ENCODE measurements at places on chromosomes 6 and 20.

DNA sequence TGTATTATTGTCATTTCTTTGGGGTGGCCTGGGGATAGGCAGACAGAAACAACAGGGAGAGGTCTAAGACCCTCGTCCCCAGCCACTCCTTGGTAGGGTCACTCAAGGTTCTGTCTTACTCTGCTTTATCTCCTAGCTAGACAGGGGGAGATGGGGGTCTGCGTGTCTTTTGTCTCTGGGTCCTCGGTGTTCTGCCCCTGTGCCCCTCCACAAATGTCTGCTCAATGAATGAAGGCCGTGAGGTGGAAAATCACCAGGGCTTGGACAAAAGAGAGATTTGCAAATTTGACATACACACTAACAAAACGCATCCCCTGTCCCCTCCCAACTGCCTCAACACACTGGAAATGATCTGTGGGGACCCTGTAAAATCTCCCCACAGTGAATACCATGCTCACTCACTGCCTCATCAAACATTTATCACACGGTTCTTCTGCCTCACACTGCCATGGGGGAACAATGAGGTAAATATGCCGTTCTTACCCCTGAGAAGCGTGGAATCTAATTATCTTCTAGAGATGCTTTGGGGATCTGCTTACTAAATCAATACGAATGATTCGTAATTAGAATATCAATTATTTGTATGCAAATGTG lies 13.2 kb upstream of the VAPB start:
- no peak for DNase-seq

DNA sequence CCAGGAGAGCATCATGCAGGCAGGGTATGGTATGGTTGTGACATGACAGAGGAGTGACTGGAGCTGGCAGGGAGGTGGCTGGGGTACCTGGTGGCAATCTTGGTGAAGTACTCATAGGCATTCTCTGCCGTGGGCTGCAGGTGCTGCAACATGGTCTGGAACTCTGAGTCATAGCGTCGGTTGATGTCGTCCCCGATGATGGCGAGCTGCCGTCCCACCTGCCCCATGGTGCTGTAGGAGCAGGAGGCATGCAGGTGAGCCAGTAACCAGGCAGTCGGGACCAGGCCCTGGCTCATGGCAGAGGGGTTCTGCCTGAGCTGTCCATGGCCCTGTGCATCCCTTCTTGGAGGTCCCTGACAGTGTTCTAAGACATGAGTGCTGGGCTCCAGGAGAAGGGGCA lies 4.9 kb downstream of the BAK1 start:
- DNase-seq = no peak

DNA sequence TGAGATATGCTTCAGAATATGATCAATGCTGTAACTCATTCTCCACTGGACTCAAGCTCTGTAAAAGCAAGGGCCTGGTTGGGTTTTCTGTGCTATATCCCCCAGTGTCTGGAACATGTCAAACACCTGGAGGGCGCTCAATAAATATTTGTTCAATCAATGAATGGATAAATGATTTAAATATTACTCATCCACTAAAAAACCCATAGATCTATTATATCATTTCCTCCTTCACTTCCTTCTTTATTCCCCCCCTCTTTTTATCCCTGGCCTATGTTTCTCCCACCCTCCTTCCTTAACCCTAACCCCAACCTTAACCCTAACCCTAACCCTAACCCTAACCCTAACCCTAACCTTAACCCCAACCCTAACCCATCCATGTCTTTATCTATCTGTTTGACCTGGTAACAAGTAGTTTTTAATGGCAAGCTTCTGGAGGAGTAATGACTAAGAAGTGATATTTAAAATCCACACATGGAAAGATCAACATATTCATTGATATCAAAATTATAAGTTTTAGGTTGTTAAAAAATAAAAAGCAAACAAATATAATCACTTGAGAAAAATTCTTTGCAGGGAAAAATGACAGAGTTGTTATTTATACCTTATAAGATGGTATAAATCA lies 103.8 kb upstream of the GLP1R start:
- no peak for DNase-seq

GRCh38 chr6:70073637-70074036 lies 207.3 kb downstream of the COL19A1 start:
- DNase-seq = no peak

DNA sequence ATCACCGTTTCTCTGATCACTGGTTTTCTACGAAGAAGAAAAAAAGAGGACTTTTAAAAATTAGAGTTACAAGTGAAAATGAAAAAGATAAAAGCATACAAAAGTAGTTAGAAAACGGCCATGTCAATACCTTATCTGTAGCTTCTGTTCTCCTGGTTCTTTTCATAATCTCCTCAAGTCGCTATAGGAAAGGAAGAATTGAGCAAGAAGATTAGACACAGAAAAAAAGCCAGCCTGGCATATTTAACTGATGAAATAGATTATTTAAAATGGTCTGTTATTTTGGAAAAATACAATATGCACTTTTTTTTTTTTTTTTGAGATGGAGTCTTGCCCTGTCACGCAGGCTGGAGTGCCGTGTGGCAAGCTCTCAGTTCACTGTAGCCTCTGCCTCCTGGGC lies 70.2 kb upstream of the BCLAF1 start:
- no peak for DNase-seq

- no peak for DNase-seq
These were observed 145.4 kb downstream of the TTLL2 start for GRCh38 chr6:167470101-167470835.

GRCh38 chr20:5780846-5781217 lies 30.6 kb downstream of the SHLD1 start:
- DNase-seq = no peak

DNA sequence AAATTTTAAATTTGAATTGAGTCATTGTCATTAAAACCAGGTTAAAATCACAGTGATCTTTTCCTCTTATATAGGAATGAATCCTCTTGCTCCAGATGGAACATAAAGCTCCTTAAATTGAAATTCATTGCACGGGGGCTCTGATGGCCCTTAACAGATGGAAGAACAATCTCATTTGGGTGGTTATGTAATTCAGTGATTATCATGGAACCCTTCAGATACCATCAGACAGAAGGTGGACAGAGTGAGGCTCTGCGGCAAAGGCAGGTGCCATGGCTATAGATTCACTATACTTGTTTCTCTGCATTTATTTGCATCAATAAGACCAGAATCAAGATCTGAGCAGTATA lies 17.8 kb upstream of the RNF182 start:
- DNase-seq = no peak

GRCh38 chr6:118188561-118188960 lies 281.5 kb downstream of the SLC35F1 start:
- DNase-seq = no peak

DNA sequence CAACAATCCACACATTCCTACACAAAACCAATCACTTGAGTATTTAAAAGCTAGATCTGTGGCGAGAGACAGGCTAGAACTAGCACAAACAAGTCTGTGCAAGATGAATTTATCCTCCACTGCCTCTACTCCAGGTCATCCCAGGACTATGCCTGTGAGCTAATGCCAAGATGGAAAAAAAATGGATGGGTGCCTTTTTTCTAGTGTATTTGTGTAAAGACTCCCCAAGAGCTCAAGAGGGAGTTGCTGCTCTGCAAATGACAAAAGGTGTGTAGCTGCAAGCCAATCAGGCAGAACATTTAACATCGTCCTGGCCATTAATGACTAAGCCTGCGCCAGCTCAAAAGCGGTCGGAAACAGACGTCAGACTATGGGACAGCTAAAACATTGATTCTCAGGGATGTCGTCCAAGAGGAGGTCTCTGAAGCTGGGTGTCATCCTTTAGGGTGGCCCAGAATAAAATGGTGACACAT lies 21.9 kb downstream of the ATXN1 start:
- no peak for DNase-seq

- DNase-seq = no peak
These were observed 79.4 kb downstream of the DLL1 start for GRCh38 chr6:170211404-170212025.

DNA sequence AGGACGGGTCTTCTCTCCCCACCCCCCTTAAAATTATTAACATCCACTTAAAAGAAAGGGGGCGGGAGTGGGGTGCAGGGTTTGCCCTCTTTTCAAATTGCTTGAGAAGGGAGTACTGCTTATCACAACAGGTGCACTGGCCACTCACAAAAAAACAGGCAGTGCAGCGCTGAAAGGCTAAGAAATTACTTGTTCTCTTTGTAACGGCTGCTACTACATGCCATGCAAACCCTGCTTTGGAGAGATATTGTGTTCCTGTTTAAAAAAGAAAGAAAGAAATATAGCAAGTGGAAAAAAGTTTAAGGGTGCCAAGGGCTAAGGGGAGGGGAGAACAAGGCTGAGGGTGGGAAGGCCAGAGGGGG lies 312.7 kb upstream of the JARID2 start:
- no peak for DNase-seq

DNA sequence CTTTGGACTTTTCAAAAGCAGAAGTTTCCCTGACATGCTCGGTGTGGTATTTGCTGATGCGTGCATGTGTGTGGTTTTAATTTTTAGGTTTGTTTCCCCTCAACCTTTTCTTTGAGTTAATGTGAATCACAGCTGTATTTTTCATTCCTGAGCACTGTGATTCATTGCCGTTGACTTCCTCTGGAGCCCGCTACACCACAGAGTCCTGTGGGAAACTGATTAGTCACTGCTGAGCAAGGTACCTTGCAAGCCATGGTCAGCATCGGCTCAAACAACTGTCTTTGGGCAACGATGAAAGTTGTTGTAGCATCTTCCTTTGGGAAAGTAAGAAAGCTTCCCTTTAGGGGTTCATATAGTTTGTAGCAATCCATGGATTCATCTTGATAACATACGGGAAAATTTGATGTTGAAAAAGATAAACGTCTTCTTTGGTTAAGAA lies 57.5 kb downstream of the RIN2 start:
- DNase-seq = peak; percentile 85

GRCh38 chr6:12379181-12379580 lies 89.0 kb downstream of the EDN1 start:
- DNase-seq = no peak

DNA sequence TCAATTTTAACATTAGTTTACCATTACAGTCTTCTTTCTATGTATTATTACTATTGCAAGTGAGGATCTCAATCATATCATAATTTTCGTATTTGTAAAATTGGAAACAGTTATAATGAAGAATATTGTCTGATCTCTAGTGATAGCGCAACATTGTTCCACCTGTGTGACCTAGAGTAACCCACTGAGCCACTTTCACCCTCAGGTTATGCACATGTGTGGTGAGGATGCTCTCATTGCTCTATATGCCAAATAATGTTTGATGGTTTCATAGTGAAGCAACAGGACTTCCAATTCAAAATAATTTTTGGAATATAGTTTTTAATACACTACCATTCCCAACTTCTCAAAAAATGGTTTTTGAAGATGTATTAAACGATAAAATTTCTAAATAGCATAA lies 603.1 kb upstream of the MAN1A1 start:
- DNase-seq = no peak

- peak; percentile 86 for DNase-seq
These were observed 28.0 kb upstream of the ZNF217 start for GRCh38 chr20:53621482-53622246.

GRCh38 chr6:93789532-93789931 lies 370.2 kb upstream of the EPHA7 start:
- no peak for DNase-seq

DNA sequence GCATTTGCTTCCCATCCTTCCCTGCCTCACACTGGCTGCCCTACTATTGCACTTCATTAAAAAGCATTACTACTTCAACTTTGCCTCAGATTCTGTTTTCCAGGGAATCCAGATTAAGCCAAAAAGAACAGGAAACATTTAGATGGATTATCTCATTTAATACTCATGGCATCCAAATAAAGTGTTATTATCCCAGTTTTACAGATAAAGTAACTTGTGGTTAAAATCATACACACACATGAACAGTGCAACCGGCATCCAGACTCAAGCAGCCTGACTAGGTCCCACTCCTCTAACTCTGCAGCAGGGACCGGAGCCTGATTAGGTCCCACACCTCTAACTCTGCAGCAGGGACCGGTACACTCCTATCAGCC lies 72.3 kb downstream of the GPR6 start:
- no peak for DNase-seq

- no peak for DNase-seq
These were observed 2.0 kb downstream of the TSHZ2 start for GRCh38 chr20:52974179-52974594.

DNA sequence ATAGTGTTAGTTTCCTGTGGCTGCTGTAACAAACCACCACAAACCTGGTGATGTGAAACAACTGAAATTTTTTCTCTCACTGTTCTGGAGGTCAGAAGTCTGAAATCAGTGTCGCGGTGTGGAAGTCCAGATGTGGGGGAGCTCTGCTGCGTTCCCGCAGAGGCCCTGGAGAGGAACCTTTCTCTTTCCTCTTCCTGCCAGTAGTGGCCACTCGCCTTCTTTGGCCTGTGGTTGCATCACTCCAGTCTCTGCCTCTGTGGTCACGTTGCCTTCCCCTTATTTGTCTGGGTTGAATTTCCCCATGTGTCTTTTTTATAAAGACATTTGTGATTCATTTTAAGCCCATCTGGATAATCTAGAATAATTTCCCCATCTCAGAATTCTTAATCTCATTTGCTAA lies 295.5 kb upstream of the FLRT3 start:
- no peak for DNase-seq

DNA sequence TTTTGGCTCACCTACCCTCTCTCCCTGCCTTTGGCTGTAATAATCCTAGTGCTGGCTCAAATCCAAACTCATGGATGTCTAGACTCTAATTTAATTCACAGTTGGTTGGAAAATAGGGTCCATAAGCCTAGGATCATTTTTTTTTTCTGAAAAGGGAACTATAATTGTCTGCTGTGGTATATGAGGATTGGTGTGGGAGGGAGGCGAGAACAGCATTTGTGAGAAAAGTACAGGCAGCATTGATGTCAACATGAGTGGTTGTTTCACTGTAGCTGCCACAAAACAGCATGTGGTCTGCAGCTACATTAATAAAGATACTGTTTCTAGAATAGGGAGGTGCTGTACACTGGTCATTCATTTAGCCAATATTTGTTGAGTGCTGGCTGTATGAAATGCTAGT lies 18.6 kb upstream of the POLR1H start:
- DNase-seq = no peak

- DNase-seq = no peak
These were observed 47.5 kb downstream of the PIGU start for GRCh38 chr20:34629342-34629741.

DNA sequence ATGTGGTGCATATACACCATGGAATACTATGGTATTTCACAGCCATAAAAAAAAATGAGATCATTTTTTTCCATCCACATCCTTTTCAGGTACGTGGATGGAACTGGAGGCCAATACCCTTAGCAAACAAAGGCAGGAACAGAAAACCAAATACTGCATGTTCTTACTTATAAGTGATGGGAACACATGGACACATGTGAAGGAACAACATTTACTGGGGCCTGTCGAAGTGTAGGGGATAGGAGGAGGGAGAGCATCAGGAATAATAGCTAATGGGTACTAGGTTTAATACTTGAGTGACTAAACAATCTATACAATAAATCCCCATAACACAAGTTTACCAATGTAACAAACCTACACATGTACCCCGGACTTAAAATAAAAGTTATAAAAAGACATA lies 30.5 kb downstream of the CCN2 start:
- no peak for DNase-seq

- DNase-seq = no peak
These were observed 1.6 kb downstream of the FOXP4 start for GRCh38 chr6:41547799-41548097.

Measured in HTR-8/SVneo (cell line).